ENCODE measurements at places on chromosomes 6 and 20.

DNA sequence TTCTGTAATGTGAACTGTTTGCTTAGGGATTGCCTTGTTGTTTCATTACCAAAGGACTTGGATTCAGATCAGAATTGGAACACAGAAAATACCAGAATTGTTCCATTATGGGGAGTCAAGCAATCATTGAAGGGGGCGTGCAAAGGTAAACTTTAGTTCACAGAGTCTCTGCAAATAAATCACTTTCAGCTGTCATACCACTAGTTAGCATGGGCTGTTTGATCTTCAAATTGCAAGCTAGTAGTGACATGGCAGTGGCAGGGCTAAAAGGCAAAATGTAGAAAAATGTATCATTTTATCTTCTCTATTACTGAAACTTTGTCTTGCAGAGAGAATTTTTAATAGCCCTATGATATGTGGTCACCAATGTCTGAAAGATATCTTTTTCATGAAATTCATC, 483.2 kb upstream of the NRSN1 start:
- no peak for DNase-seq

DNA sequence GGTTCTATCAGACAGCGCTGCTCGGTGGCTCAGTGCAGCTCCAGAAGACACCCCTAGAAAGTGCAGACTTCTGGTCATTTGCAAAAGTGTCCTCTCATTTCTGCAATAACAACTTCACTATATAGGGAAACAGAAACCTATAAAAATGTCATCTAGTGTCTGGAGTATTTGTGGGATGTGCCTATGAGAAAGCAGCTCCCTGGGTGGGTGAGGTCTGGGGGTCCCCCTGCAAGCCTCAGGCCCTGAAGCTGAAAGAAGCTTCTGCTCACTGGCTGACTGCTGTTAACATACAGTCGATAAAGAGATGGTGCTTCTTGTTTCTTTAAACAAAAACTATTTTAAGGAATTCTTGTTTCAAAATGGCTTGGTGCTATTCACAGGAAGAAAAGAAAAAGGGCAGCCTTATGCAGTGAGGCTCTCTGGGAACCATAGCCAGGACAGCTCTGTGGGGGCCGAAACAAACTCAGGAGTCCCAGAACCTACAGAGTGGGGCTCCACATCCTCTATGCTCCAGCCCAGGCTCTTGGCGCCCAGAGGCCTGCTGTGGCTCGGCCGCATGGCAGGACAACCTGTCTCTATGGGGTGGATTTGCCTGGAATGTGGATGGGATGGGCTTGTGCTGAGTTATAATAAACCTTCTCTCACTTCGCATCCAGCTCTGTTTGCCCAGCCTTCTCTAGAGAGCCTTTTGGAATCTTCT, 109.7 kb downstream of the BANF2 start:
- DNase-seq, result no peak

DNA sequence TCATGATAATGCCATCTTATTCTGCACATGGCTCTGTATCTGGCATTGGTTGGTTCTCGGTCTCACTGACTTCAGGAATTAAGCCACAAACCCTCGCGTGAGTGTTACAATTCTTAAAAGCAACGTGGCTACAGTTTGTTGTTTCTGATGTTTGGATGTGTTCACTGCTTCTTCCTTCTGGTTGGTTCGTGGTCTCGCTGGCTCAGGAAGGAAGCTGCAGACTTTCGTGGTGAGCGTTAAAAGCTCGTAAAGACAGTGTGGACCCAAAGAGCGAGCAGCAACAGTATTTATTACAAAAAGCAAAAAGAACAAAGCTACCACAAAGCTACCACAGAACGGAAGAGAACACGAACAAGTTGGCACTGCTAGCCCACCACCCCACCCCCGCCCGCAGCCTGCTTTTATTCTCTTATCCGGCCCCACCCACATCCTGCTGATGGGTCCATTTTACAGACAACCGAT, 51.1 kb downstream of the MYLIP start:
- no peak for DNase-seq

DNA sequence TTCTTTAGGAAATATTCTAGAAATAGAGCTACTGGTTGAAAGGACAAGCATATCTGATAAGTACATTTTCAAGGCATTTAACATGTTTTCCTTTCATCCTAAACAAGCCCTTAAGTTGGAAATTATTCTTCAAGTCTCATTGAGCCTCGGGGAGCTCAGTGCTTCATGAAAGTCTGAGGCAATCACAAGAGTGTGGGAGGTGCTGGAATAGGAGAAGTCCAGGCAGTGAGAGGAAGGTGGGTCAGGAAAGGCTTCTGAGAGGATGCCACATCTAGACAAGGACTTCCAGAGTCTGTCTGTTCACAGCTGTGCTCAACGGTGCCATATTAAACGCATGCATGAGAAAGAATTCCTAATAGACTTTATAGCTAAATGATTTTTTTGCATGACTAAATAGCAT, 69.8 kb downstream of the CD83 start:
- no peak for DNase-seq

DNA sequence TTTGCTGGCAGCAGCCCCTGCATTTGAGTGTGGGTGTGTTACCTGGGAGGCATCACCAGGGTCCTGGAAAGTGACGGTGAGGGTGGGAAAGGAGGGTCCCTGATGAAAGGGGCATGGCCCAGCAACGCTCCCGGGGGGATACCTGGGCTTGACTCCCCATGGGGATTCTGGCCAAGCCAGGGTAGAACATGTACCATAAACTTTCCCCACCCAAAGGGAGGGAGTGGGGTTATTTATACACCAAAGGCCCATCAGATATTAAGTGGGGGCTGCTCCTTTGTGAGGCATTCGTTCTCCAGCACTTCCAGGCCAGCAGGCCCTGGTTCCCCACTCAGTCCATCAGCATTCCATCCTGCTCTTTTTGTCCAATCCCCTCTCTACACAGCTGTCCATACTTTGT, 20.6 kb upstream of the CCR6 start:
- DNase-seq, result no peak

DNA sequence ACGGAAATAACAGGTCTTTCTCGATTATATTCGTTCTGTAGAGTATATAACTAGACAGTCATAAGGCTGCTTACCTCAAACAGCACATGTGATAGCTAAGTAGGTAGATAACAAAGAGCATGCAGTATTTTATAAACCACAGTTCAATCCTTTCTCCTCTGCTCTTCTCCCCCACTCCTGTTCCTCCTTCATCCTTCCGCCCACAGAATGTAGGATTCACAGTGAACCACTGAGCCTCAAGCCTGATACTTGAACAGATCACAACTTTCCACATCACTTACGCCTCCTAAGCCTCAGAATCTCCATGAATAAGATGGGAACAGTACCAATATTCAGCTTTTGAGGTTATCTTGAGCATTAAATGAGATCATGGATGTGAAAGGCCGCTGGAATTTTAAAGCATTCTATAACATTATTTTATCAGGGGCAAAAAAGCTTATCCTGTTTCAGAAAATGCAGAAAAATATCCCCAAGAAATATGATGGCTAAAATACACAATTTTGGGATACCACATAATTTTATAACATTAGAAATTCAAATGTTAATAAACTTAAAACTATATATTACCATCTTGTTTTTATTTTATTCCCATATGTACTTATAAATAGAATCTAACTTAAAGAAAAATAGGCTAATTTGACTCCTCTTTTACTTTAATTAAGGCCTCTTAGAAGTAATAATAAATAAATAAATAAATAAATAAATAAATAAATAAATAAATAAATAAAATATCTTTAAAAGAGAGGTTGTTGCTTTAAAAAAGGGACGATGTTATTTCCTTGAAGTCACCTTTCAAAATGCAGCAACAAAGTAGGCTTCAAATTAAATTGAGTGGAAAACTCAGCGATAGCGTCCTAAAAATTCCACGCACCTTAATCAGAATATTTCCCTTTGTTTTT, 33.4 kb downstream of the MTFR2 start:
- no peak for DNase-seq

DNA sequence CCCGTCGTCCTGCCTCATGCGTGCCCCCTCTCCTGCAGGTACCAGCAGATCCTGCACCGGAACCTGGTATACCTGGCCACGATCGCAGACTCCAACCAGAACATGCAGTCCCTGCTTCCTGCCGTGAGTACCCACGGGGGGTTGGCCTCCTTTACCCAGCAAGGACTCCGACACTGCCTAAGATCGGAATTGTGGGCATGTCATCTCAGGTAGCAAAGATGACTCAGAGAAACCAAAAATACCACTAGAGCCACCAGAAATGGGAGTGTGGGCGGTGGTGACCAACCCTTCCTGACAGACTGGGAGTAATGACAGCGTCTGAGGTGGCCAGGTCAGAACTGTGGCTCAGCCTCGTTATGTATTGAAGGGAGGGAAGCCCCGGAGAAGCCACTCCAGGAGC, 16.3 kb downstream of the SS18L1 start:
- no peak for DNase-seq

DNA sequence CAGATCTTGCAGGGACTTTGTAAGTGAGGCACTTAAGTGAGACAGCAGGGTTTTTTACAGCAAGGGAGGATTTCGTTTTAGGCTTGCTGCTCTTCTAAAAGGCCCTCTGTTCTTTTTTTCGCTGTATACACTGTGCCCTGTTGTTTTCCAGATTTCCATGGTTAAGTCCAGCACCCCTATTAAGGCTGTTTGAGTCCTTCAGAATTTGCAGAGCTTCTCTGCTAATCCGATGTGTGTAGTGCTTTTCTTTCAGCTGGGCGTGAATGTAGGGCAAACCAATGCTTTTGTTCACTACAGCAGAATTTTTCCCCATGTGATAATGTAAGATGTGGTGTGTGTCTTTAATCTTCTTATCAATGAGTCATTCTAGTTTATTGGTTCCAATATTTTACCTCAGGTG, 200.5 kb upstream of the RREB1 start:
- no peak for DNase-seq

DNA sequence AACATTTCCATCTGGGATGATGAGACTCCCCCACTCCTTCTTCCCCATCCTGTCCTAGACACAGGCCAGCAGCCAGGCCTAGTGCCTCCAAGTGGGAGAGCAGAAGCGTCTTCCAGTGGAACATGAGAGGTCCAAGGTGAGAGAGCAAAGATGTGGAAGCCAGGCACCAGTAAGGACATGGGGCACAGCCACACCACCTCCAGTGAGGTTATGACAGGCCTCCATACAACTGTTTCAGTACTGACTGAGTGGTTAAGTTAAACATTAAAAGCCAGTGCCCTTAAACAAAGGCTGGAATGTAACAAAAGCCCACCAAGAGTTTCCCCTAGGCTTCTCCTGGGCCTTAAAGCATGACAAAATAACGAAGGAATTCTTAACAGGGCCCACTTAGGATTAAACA, 5.3 kb downstream of the ZBTB24 start:
- DNase-seq, result no peak

GRCh38 chr6:12536416-12536815, 180.2 kb upstream of the PHACTR1 start:
- no peak for DNase-seq

GRCh38 chr6:118869894-118870589, 23.9 kb upstream of the ASF1A start:
- DNase-seq, result no peak

DNA sequence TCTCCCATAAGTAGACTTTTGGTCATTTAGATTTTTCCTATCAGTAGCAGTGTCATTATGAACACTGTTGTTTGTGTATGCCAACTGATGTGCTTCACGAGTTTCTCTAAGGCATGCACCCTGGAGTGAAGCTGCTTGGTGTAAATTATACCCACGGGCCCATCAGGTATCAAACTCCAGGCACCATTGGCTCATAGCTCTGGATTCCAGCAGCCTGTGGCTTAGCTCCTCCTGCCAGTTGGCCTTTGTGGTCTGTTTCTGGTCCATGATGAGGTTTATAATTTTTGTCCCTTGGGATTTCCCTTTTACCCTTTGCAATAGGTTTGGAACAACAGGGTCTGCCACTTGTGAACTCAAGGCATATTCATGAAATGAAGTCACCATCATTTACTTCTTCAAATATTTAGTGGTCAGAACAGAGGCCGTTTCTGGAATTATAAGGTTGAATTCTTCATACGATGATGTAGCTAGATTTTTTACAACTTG, 350.5 kb downstream of the PRL start:
- no peak for DNase-seq

DNA sequence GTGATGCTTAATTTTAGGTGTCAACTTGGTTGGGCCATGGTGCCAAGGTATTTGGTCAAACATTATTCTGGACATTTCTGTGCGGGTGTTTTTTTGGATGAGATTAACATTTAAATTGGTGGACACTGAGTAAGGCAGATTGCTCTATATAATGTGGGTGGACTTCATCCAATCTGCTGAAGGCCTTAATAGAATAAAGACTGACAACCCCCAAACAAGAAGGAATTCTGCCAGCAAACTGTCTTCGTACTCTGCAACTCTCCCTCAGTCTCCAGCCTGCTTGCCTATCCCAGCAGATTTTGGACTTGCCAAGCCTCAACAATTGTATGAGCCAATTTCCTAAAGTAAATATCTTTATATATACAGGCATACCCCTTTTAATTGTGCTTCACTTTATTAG, 850.1 kb downstream of the TBC1D32 start:
- no peak for DNase-seq

DNA sequence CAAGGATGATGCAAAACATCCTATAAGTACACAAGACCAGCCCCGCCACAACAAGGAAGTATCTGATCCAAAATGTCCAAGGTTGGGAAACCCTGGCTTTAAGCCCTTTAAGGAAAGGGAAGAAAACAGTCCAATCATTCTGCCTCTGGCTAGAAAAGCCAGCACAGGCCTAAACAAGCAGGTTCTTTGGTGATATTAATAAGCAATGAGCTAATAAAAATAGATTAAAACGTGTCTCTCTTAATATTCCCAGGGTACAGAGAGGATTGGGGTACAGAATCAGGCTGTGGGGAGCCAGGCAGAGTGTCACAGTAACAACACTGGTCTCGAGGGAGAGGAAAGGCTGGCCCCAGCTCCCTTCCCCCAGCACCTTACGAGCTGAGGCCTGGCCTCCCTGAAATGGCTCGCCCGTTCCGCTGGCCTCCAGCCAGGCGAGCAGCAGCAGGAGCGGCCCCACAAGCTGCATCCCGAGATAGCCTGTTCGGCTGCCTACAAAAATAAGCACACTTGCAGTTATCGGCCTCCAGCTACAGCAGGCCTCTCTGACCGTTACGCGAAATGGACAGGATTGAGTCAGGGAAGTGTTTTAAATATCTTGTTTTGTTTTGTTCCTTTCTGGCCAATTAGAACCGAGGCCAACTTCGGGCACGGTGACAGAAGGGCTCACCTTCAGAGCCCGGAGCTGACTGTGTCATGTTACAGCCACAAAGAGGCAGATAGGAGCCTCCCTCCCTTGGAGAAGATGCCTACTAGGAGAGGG, 4.0 kb upstream of the ZMYND8 start:
- no peak for DNase-seq

DNA sequence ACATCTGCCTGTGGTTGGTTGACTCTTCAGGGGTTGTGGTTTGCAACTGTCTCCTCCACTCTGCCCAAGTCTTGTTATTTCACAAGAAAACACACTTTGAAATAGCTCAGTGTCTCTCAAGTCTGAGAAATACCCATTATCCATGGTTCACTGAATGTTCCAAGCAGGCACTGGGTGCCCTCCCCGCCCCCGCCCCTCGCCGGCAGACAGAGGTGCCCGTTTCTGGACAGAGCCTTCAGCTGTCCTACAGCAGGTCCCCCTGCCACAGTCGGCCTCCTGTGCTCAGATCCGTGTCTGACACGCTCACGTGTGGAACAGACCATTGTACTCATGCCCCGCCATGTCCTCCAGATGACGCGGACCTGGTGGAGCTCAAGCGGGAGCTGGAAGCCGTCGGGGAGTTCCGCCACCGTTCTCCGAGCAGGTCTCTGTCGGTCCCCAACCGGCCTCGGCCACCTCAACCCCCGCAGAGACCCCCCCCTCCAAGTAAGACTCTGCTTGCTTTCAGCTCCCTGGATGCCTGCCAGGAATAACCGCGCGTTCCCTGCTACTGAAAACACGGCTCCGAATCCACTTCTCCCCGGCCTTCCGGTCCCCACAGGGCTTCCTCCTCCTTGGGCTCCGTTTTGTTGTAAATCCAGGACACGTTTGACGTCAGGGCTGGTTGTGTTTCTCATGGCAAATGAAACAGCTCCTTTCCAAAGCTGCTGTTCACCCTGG, 81.4 kb downstream of the SERAC1 start:
- no peak for DNase-seq

All from T-helper 1 cell (primary cell).